ENCODE measurements at places on chromosomes 7 and 10.

DNA sequence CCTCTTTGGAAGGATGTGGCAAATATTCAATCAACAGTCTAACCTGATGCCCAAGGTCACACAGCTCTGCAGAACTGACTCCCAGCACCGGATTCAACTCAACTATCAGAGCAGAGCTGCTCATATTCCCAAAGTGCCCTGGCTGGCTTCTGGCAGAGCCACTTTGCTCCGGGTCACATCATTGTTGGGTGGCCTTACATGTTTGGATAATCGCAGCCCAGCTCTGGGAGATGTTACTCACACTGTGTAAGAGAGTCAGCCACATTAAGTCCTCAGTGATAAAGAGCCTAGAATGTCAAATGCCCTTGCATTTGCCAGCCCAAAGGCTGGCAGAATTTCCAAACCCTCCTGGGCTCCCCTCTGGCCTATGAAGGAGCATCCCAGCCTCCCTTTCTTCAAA is 79.8 kb upstream of the PDE1C start:
- DNase-seq = no peak

GRCh38 chr7:8197994-8198698 is 63.8 kb downstream of the ICA1 start:
- no peak for DNase-seq

DNA sequence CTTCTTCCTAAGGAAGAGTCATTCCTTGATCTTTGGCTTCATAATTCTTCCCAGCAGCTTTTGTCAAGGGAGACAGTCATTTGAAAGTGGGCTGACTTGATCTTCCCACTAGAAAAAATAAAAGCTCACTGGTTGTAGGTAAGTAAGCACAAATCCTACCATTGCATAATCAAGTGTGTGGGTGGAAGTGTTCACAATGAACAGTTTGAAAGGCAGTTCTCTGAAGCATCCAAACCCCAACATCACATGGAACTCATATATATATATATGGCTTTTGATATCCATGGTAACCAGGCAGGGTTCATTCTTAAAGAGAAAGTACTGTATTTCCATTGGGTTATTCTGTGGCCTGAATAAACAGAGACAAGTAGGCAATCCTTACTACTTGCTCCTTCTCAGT is 51.6 kb downstream of the ARMH3 start:
- no peak for DNase-seq

GRCh38 chr10:110774069-110775019 is 97.4 kb upstream of the PDCD4 start:
- peak; percentile 48 for DNase-seq

GRCh38 chr7:29588900-29589696 is 25.5 kb downstream of the PRR15 start:
- DNase-seq = no peak

GRCh38 chr7:461117-461452 is 58.6 kb downstream of the PDGFA start:
- no peak for DNase-seq

DNA sequence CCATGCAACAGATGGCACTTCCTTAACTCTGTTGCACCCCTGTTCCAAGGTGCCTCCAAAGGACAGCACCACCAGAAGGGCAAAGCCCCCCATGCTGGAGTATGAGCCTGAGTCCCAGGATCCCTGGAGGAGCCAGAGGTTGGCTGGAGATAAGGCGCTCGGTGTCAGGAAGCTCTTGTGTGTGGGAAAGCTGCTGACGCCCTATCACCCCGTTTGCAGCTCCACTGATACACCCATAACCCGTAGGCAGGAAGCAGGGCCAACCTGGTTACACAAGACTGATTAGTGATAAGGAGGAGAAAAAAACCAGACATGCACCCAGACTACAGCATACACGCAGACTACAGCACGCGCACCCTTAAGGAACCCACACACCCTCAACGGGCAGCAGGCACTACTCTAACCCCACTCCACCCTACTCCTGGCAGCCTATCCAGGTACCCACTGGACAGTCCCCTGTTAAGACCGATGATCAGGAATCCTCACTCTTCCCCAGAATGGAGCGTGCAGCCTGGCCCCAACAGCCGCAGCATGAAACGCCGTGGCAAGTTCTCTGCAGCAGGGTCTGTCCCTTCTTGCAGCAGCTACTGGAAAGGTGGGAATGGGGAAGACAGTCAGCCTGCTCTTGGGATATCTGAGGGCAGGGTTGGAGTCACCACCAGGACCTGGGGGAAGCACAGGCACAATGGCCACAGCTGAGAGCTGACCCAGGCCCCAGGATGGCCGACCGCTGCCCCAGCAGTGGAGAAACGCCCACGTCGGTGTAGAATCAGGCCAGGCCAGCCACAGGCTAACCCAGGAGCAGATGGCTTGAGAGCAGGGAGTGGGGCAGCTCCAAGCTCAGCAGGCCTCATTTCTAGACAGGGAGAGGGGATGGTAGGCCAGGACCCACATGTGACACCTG is 38.3 kb upstream of the TUBB8 start:
- no peak for DNase-seq

DNA sequence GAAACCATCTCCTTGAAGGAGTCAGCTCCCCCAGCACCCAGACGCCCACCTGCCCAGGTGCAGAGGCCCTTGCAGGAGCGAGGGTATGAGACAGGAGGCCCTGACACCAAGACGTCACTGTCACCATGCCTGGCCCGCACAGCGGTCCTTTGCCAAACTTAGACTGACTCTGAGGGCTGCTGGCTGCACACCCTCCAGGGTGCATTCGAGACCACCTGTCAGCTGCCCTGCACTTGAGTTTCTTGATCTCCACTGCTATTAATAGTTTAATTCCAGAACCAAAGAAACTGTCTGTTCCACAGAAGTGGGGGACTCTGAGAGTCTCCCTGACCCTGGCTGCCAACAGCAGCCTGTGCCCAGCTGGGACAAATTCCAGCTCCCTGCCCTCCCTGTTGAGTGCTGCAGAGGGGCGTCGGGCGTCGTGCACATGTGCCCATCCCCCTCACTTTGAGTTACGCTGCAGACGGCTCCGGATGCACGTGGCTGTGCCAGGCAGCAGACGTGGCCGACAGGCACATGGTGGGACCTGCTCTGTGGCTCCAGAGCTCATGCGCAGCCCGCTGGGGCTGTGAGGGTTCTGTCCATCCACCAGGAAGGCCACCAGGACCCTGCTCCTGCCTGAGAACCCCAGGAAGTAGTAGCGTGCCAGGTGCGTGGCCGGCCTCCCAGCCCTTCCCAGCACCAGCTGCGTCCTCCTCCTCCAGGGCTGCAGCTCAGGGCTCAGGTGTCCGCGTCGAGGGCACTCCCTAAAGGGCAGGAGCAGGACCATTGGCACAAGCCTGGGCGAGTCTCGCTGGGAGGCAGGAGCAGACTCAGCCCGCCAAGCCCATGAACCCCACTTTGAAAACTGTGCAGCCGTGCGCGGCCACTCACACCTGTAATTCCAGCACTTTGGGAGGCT is 24.8 kb downstream of the ELFN1 start:
- DNase-seq = no peak

DNA sequence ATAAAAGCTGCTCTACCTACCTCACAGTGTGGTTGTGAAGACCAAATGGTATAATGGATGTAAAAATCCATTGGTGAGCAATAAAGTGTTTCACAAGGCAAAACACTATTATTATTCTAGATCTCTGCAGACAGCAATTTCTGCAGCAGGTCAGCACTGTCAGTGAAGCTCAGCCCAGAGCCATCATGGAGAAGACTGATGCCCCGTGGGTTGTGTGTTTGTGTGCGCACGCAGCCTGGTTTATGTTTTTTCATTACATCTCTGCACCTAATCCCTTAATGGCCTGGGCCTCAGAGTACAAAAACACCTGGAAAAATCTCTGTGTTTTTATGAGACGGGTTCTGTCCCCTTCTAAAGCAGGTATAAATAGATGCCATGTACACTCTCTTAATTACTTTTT is 64.2 kb downstream of the PARP12 start:
- DNase-seq = no peak

- DNase-seq = no peak
These were observed 133.3 kb downstream of the SLC25A13 start for GRCh38 chr7:96188591-96188991.

DNA sequence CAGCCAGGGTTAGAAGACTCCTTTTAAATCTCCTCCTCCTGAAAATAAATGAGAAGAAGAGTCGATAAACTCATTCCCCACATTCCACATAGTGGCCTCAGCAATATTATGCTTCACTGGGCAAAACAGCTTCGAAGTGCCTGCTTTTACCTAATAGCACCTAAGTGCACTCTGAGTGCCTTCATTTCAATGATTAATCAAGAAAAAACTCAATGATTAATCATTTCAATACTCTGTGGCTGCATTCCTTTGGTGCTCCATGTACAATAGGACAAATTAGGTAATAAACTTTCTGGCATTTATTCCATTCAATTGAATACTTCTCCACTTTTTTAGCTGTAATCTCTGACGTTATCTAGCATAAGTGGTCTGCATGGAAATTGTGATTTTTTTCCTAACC is 174.6 kb downstream of the CCDC71L start:
- DNase-seq = peak; percentile 24
